ENCODE measurements at places on chromosomes 1 and 21.

GRCh38 chr1:206495011-206495461 lies 12.3 kb upstream of the RASSF5 start:
- DNase-seq, result no peak

- DNase-seq, result peak; percentile 42
Measured at GRCh38 chr1:163410073-163410999, 88.6 kb downstream of the NUF2 start.

DNA sequence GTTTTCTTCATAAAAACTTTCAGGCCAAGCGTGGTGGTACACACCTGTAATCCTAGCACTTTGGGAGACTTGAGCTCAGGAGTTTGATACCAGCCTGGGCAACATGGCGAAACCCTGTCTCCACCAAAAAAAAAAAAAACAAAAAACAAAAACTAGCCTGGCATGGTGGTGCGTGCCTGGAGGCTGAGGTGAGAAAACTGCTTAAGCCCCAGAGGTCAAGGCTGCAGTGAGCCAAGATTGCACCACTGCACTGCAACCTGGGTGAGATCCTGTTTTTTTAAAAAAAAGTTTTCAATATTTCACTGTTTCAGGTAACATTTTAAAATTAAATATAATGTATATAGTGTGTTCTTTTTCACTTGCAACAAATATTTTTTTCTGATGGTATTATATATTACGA lies 13.5 kb upstream of the B3GALT2 start:
- DNase-seq, result no peak

GRCh38 chr1:23029337-23029736 lies 10.1 kb downstream of the KDM1A start:
- no peak for DNase-seq

- no peak for DNase-seq
Measured at GRCh38 chr1:69738458-69739250, 170.9 kb downstream of the LRRC7 start.

GRCh38 chr1:159307346-159308020 lies 5.3 kb downstream of the FCER1A start:
- DNase-seq, result no peak

- DNase-seq, result no peak
Measured at GRCh38 chr1:71196685-71197084, 115.8 kb upstream of the ZRANB2 start.

- DNase-seq, result no peak
Measured at GRCh38 chr21:34531399-34531798, 19.4 kb upstream of the KCNE1 start.

DNA sequence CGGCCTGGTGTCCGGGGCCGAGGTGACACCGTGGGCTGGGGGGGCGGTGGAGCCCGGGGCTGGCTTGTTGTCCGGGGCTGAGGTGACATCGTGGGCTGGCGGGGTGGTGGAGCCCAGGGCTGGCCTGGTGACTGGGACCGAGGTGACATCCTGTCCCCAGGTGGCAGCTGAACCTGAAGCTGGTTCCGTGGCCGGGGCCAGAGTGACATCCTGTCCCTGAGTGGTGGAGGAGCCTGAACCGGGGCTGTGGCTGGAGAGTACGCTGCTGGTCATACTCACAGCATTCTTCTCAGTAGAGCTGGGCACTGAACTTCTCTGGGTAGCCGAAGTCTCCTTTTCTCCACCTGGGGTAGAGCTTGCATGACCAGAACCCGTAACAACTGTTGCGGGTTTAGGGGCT lies 15.8 kb downstream of the THBS3 start:
- DNase-seq, result no peak

DNA sequence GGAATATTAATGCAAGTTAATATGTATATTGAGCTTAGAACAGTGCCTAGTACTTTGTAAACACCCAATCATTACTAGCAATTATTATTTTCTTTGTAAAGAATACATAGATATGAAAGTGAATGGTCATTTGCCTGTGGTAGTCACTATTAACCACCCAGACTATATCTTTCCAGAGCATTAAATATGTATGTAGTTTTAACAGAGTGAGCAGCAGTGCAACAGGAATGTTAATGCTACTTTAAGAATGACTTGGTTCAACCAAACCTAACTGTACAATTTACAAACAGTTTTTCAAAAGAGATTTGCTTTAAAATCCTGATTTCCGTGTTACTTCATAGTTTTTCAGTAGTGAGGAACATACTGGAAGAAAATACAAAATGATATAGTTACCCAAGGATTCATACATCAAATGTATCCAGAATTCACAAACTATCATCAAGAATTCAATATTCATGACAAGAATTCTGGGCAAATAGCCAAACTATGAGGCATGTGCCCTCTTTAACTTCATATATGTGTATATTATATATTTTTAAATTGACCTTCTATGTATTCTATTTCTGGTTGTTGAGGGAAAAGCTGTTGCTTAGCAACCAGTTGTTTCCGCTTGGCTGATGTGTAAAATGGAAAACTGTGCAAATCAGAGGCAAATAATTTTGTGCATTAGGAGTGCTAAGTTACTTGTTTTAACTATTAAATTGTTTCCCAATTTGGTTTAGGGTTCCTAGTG lies 34.9 kb upstream of the IVNS1ABP start:
- DNase-seq, result no peak

DNA sequence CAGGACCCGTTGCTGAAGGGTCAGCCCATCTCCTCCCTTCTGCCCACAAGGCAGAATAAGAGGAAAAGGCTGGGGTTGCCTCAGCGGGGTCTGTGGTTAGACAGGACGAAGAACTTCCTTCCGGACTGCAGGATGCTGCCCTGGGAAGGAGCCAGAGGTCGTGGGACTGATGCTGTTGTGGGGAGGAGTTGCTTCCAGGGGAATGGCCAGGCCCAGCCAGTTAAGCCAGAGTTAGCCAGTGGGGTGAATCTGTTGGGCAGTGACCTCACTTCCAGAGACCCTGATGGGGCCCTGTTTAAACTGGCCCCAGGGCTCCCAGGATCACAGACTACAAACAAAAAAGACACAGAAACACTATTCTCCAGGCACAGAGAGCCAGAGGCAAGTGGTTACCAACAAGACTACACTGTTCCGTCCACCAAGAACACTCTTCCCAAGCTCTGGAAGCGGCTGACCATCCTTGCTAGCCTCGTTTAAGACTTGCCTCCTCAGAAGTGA lies 13.0 kb downstream of the FAM229A start:
- no peak for DNase-seq

DNA sequence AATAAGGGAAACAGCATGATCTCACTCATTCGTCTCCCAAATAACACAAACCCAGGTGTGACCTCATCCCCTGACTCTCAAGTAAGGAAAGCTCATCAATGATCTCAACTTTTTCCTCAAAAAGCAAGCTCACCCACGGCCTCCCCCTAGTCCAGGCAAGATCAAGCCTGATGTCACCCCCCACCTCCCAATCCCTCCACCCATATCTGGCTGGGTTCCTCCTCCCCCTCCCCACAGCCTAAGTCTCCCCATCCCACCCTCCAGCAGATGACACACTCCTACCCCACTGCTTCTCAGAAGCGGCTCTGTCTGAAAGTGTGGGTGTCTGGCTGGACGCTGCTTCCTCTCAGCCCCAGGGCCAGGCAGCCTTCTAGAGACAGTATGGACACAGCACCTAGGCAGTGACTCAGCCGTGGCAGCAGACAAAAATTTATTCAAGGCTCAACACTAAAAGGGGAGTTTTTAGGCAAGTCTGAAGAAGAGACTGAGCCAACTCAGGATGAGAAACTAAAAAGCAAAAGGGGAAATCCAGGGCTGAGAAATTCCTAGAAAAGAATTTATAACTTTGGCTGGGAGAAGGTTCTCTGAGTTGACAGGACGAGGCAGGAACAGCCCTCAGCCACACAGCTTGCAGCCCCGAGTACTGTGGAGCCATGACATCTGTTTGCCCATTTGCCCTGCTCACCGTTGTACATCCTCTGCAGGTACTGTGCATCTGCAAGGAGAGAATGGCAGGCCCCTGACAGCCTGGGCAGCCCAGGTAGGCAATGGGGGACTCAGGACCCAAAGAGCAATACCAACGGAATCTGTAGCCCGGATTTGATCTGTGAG lies 81.6 kb upstream of the LRRC8D start:
- DNase-seq, result peak; percentile 61

GRCh38 chr1:193540511-193540910 lies 354.1 kb upstream of the B3GALT2 start:
- DNase-seq, result no peak

DNA sequence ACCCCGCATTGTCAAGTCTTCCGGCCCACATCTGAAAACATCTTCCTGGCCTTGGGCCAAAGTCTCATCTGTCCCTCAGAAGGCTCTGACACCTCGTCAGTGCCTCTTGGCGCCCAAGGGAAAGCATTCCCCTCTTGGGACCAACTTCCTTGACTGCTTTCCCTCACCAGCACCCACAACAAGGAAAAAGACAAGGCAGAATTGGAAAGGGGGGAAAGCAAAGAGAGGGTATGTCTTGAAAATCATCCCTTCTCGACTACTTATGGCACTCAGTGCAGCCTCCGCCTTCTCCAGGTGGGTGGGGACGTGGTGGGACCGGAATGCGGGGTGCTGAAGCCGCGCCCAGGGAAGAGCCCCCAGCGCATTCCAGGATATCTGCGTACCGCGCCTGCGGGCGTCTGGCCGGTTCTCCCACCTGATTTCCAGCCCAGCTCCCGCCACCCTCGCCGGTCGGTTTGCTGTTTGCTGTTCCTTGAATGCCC lies 554 bp upstream of the SLC39A1 start:
- DNase-seq, result no peak

DNA sequence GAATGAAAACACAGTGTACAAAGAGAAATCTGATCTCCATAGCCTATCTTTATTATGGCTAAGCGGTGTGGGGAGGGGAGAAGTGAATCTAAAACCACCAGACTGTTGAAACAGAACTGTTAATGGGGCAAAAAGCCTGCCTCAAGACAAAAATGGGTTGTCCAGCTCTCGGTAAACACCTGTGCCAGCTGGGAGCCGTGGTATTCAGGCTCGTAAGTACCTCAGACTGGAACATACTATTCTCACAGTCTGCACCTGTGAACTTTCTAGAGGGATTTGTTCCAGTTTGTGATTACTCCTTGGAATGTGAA lies 42.7 kb upstream of the ATP1A1 start:
- no peak for DNase-seq

DNA sequence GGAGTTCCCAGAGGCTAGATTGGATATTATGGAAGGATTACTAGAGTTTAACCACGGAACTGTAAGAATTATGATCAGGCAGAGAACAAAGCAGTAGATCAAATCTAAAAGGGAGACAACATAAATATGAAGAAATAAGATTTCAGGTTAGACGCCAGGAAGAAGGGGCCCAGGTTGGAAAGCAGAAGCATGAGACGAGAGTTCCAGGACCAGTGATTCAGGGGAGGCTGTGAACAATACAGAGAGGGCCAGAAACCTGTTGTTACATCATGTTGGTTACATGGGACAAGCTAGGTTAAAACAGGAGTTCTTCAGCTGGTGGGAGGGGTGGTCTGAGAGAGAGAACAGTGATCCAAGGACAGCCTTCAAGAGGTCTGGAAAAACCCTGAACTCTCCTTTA lies 128.4 kb upstream of the MROH9 start:
- DNase-seq, result no peak

GRCh38 chr1:214378492-214378891 lies 97.5 kb downstream of the SMYD2 start:
- no peak for DNase-seq

DNA sequence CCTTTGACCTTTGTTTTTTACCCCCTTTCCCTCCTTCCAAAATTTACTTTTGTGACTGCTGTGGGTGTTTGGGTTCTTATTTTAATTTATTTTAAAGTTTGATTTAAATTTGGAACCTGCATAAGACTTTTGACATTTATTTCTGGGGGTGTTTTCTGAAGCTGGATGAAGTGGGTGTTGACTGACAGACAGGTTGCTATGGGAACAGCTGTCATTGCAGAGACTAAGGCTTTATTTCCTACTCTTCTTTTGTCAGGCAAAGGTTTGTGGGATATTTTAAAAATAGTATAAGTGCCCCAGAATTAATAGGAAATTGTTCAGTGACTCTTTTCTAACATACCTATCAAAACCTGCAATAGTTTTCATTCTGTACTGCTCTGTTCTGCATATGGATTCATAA lies 290.8 kb upstream of the ESRRG start:
- DNase-seq, result no peak

- DNase-seq, result no peak
Measured at GRCh38 chr1:214335567-214335966, 54.6 kb downstream of the SMYD2 start.

Measured in activated CD4-positive, alpha-beta T cell treated with anti-CD3 and anti-CD28 coated beads, Interleukin-2, amount 50 U/mL, for 48 hours (primary cell).